ENCODE measurements at places on chromosomes 1 and 21.

DNA sequence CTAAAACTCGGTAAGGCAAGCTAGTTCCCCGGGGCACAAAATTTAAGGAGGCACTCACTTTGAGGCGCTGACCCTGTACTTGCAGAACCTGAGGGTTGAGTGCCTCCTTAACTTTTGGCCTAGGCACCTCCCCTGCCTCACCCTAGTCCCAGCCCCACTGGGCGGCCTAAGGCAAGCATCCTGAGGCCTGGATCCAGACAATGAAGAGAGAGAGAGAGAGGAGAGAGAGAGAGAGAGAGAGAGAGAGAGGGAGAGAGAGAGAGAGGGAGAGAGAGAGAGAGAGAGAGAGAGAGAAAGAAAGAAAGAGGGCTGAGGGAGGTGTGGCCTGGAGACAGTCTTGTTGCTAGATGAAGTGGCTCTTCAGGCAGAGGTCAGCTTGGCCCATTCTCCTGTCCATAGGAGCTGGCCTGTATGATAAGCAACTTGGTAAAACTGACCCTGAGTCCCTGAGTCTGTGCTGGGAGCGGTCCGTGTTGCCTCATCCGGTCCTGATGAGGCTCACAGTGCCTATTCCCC lies 7.4 kb upstream of the LRRN2 start:
- no peak for DNase-seq

DNA sequence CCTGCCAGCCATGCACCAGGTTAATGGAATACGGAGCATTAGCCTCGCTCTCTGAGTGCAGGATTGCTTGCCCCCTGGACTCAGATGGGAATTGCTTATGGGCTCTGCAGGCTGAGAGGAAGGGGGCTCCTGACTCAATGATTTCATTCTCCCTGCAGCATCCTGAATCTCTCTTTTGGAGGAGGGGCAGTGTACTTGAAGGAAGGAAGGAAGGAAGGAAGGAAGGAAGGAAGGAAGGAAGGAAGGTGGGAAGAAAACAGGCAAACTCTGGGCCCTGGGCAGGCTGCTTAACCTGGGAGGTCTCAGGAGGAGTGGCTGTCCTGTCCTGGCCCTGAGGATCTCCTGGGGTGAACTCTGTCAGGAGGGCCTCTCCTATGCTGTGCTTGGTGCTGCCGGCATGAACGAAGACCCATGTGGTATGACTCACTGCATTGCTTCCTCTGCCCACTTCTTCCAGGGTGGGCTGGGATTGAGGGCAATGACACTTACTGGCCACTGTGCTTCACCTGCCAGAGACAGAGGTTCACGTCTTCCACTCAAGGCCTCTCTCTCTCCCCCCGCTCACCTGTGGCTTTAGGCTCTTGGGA lies 257.1 kb upstream of the CSF3R start:
- DNase-seq, result no peak

GRCh38 chr1:189351960-189352359 lies 1125.7 kb downstream of the BRINP3 start:
- DNase-seq, result no peak

- no peak for DNase-seq
These were observed 111.3 kb upstream of the ERG start for GRCh38 chr21:38609580-38609979.

- no peak for DNase-seq
These were observed 141.8 kb downstream of the HIVEP3 start for GRCh38 chr1:41776891-41777441.

DNA sequence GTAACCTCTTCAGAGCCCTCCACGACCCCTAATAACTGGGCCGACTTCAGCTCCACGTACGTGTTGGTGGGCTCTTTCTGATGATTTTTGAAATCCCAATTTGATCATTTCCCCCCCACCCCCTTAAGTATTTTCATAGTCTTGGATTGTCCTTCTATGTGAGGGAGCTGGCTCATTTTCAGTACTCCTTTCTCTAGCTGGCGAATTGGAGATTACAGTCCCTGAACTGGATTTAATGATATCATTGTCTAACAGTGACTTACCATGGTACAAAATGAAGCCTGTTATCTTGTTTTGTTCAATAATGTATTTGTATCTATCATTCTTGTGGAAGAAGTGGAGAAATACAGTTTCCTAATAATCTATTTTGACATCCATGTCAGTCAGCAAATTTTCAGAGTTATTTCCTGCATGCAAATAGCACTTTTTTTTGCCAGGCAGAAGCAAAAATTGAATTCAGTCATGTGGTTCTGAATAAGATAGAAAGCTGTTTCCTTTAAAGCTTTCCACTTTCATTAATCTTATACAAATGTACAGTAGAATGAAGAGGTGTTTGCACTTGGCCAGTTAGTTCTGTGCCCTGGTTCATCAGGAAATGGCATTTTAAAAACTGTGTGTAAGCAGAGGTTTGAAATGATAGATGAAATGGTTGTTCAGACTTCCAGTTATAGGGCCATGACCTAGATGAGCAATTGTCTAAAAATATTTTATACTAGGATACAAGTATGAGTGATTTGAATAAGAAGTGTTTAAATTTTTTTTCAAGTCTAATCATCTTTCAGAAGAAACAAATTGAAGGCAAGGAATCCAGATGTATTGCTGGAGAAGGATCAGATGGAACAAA lies 104.2 kb downstream of the ATP5PO start:
- DNase-seq, result no peak

All from D341Med (cell line).